Gastrocnemius medialis (tissue), 4 donors: ENCODE measurements at places on chromosomes 2 and 18.

DNA sequence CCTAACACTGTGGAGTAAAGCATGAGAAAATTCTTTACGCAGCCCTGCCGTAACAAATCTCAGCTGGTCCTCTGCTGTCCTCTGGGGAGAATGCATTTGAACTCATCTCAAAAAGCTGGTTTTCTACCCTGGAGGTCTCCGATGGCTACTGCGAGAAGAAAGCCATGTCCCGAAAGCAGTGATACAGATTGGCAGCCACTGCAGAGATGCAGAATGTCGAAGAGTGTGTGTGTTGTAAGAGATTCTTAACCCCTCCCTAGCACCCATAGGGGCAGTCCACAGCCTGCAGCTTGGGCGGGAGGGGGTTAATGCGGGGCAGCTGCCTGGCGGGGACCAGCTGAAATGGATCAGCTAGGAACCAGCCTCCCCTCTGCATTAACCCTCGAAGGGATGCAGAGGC is 235.9 kb downstream of the ZNF516 start:
- no peak for DNase-seq

DNA sequence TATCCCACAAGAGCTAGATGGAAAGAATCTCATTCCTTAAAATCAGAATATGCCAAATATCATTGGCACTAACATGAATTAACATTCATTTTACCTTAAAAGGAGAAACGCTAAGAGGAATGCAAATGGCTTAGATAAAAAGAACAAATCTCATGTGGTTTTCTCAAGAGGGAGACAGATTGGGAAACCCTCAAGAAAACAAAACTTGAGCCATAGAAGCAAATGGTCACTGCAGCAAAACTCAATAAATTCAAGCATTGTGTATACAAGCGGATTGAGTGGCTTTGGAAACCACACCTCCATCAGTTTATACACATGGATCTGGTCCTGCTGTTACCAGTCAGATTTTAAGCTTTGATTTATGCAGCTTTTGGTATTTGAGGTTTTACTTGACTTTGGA is 1331.8 kb upstream of the ZEB2 start:
- DNase-seq = no peak

- DNase-seq = no peak
These were observed 162.7 kb upstream of the NYAP2 start for GRCh38 chr2:225236769-225237323.

GRCh38 chr18:29153091-29153490 is 976.2 kb upstream of the CDH2 start:
- no peak for DNase-seq

- no peak for DNase-seq
These were observed 26.1 kb downstream of the IGFBP2 start for GRCh38 chr2:216659276-216659675.

GRCh38 chr2:11874861-11875260 is 128.4 kb downstream of the LPIN1 start:
- DNase-seq = no peak

- no peak for DNase-seq
These were observed 55.2 kb downstream of the UNC50 start for GRCh38 chr2:98663511-98664090.

- DNase-seq = no peak
These were observed 64.2 kb downstream of the CCDC88A start for GRCh38 chr2:55355451-55355850.

DNA sequence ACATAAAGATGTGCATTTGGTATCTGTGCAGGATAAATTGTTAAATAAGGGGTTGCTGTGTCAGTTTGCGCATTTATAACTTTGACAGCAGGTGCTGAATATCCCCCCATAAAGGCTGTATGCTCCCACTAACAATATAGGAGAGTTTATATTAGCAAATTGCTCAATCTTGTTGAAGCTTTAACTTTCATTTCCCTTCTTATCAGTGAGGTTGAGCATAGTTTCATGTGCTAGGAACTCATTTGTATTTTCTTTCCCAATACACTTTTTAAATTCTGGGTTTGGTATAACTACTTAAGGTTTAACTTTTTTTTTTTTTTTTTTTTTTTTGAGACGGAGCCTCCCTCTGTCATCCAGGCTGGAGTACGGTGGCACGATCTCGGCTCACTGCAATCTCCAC is 89.0 kb downstream of the FAM117B start:
- DNase-seq = no peak

DNA sequence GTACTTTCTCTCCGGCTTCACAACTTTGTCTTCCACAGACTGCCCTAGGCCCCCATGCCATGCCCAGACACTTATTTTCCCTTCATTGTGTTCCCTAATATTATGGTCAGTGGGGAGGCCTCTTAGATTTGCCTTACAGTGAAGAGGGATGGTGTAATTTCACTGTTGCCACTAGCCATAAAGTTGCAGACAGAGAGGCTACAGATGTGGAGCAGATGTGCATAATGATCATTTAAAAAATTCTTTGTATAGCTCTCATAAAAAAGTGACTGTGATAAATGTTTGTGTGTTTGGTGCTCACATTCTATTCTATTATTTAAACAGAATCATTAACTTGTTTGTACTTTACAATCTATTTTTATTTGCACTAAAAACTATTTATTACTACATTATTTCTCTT is 67.5 kb upstream of the FN1 start:
- DNase-seq = no peak

GRCh38 chr18:13381944-13382365 is 163.4 kb downstream of the LDLRAD4 start:
- peak; percentile 43 for DNase-seq

DNA sequence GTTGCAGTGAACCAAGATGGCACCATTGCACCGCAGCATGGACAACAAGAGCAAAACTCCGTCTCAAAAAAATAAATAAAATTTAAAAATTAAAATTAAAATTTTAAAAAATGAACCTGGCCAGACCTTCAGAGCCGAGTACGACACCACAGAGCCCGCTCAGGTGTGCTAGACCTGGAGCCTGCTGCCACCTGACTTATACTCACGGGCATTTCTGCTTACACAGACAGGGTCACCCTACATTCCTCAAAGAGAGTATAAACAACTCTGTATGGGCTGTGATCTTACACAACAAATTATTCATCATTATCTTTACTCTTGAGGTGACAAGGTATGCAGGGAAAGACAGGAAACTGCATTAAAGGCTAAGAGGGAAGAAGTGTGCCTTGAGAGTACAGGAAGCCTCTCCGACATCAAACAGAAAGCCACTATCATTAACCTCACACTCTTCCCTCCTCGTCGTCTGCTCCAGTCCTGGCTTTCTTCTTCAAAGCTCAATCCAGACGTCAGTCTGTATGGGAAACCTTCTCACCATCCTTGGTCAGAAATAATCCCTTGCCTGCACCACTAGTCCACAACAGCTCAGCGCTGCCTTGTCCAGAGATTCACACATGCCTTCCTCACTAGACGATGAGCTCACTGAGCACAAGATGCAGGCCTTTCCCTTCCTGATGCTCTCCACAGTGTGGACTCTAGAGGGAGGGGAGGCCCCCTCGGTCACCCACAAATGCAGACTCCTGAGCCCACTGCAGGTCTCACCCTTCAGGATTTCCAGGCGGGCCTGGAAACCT is 56.2 kb downstream of the UXS1 start:
- DNase-seq = no peak

- no peak for DNase-seq
These were observed 11.3 kb downstream of the GFPT1 start for GRCh38 chr2:69375494-69376353.
